ENCODE measurements at places on chromosomes 11 and 22.

DNA sequence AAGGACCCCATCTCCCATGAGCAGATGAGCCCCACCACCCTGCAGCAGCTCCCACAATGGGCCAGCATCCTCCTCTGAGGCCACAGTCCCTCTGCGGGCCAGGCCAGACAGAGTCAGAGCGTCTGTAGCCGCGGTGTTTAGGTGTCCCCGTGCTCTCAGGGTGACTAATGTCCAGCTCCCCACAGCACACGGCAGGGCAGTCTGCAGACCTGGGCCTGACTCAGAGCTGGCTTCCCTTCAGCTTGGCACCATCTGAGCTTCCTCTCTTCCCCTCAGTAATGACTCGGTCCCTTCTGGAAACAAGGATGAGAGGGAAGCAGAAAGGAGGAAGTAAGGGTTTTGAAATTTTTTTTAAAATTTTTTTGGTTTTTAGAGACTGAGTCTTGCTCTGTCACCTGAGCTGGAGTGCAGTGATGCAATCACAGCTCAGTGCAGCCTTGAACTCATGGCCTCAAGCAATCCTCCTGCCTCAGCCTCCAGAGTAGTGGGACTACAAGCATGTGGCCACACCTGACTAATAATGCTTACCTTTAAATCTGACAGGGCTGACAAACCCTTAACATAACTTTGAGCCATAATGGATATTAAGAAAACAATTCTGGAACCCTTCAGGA is 28.5 kb downstream of the LRRC74B start:
- DNase-seq = no peak

- DNase-seq = peak; percentile 92
Observed at GRCh38 chr11:4094348-4095291, at the start of gene RRM1. TSS of gene RRM1 (plus strand) at chr11:4094799. CDS start at chr11:4095013, 214 bp downstream.

- no peak for DNase-seq
Observed at GRCh38 chr22:35140879-35141745, 75.2 kb downstream of the ISX start.

DNA sequence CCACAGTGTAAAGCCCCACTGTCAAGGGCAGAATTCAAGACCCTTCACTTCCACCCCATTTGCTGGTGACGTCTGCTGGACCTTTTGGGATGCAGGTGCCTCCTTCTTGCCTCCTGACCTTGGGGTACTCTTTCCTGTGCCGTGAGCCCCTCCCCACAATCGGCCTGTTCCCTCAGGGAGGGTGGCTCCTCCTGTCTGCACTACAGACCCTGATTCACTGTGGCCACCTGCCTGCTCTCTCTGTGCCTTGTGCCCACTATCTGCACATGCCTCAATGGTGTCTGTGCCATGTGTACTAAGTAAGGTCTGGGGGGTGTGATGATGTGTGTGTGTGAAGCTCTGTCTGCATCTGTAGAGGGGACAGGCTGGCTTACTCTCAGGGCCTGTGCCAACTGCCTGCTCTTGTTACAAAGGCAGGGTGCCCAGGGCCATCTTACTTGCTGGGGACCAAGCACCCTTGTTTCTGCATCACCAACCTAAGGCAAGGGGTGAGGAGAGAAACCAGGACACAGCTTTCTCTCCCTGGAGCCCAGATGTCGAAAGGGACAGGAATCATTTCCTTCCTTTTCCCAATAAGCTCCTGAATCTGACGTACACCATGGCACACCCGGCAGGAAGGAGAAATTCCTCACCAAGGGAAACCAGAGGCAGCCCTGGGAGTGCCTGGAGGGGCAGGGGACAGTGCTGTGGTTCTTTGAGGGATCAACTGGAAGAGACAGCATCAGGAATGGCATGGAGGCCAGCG is 3.7 kb downstream of the PPM1F start:
- DNase-seq = no peak

GRCh38 chr22:31344578-31345330 is 1.4 kb downstream of the PATZ1 start:
- DNase-seq = no peak

- DNase-seq = no peak
Observed at GRCh38 chr11:77201991-77202841, 74.2 kb downstream of the MYO7A start.

DNA sequence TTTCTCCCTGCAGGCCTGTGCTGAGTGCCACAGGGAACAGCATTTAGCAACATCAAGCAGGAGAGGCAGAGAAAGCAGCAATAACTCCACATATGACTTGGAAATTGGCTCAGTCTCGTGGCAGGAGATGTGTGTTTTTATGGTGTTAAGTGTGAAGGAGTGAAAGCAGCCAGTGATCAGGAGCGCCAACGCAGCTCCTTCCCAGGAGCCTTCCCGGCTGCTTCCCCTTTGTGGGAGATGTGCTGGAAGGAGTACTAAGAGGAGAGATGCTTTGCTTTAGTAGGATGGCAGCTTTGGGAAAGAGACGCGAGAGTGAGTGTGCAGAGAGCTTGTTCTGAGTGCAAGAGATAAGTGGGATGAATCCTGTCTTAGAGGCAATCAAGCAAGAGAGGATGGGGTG is 54.7 kb upstream of the KIRREL3 start:
- DNase-seq = no peak

DNA sequence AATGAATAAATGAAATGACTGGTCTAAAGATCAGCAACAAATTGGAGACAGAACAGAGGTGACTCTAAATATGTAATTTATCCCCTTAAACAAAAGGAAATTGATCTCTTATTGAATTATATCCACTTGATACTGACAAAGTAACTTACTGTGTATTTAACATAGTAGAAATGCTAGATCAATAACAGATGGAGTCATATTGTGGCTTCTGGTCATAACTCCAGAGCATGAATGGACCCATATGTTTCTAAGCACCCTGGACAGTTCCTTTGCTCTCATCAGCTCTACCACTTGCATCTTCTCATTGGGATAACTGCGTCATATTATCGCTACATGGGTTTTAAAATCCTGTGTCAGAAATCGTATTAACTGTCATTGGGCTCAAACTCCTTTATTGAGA is 222.3 kb downstream of the ETS1 start:
- no peak for DNase-seq

DNA sequence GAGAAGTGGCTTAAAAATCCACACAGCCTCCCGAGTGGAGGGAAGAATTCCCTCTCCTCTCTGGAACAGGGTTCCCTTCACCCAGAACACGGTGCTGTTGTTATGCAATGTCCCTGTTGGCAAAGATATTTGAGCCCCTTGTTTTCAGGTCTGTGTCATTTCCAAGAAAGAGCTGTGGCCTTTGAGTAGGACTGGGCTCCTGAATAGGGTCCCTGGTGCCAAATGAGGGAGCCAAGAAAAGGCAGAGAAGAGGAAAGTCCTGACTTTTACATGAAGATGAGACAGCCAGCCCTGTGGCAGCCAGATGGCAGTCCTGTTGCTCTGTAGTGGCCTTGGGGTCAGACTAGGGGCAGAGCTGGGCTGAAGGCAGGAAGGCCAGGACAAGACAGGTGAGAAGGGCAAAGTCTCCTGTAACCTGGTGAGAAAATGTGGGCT is 51.2 kb upstream of the ELF5 start:
- no peak for DNase-seq

GRCh38 chr22:45584121-45584570 is 81.5 kb downstream of the FBLN1 start:
- DNase-seq = no peak

DNA sequence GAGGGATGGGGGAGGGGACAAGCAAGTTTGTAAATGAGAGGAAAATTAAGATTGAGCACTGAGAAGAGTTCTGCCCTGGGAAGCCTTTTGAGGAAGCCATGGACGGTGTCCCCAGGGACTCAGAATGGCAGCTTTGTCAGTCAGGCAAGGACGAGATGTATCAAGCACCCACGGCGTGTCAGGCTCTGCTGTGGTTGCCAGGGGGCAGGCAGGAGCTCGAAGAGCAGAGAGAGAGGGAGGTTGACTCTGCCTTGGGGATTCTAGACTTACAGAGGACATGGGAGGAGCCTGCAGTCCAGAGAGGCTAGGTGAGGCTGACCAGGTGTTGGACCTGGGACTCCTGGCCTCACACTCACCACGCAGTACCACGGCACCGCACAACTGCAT is 29.1 kb upstream of the SYT7 start:
- no peak for DNase-seq

DNA sequence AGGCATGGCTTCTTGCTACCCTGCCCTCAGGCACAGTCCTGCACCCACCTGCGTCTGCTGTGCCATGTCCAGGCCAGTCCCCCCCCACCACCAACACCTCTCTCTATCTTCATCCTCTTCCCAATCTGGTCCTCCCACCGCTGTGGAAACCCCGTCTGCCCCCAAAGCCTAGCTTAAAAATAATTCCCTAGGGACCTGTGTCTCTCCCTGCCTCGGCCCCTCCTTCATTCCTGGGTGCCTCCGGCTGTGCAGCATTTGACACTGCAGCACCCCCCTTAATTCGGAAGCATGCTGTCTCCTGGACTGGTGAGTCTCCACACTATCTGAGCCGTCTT is 2.5 kb upstream of the ASCL2 start:
- no peak for DNase-seq

- no peak for DNase-seq
Observed at GRCh38 chr11:77086521-77087472, 15.8 kb upstream of the OMP start.
